ENCODE measurements at places on chromosomes 12 and 14. TPM values are rescaled to one million over a fixed set of nuclear protein-coding genes. Genes with fewer than 3 reads are reported as not detected.

Gene HIF1A
- 158 TPM for total RNA-seq

Gene SERPINA6
- not detected for total RNA-seq

Gene SALL2
- 0.45 TPM for total RNA-seq

Gene ADCY4
- 37.2 TPM for total RNA-seq

Gene KRT83
- not detected for total RNA-seq

Gene RAPGEF3
- total RNA-seq = 26.9 TPM

Gene CLEC2A
- not detected for total RNA-seq

Gene ACSM4
- total RNA-seq = not detected

Gene CEBPE
- total RNA-seq = not detected

Gene DRAM1
- total RNA-seq = 18.4 TPM

Gene KRT79
- total RNA-seq = 0.28 TPM

Gene KRT72
- total RNA-seq = not detected

Gene TRPV4
- 0.75 TPM for total RNA-seq

Measured in endothelial cell of coronary artery (primary cell).